ENCODE measurements at places on chromosomes 12 and 14. TPM values are rescaled to one million over a fixed set of nuclear protein-coding genes. Genes with fewer than 3 reads are reported as not detected.

The ANKS1B gene
- total RNA-seq: 2.4 TPM

The NEUROD4 gene
- not detected for total RNA-seq

GRCh38 chr12:75480469-75480949, at the start of gene GLIPR1:
Gene GLIPR1, plus strand, starts transcription at chr12:75480755. Its CDS starts 126 bp downstream, at chr12:75480881.
- peak; percentile 92 for DNase-seq

DNA sequence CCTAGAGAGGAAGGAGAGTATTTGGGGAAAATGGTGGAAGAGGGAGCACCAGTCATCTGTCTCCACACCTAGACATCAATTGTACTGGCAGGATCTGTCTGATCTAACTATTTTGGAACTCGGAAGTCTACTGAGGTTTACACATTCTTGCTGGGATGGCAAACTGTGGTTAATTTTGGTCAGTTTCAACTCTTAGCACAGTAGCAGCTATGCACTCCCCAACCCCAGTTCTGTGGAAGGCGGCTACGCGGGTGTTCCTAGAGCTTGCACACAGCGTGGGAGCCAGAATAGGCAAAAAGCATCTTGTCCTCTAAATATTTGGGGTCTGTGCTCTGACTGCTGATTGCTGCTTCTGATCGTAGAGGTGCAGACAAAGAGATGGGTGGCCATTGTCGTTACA, 33.8 kb downstream of the TECPR2 start:
- DNase-seq: no peak

DNA sequence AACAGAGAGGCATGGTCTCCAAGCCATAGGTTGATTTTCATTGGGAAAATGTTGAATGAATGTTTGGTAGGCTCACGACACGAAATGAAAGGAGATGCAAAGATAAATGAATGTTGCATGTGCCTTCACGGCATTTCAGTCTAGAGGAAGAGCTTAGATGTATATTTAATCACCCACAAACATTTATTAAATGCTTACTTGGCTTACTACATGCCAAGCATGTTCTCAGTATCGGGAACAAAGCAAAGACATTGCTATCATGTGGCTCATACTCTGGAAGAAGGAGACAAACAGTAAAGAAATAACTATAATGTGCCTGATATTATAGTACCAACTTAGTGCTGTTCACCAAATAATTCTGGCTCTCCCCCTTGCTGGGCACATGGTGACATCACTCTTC, 133.5 kb downstream of the LLPH start:
- no peak for DNase-seq

DNA sequence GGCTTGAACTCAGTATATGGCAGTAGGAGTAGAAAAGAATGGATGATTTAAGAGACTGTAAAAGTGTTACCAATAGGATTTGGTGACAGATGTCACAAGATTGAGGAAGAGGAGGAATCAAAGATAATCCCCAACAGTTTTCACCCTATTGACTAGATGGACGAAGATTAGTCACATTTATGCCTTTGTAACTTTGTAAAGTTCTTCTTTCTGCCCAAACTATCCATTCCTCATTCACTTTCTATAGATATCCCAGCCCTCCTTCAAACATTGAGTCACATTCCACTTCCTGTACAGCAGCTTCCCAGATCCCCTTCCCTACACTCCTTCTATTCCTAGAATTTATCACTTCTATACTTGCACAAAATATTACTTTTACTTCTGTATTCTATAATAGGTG, 207.9 kb downstream of the BTG1 start:
- DNase-seq: no peak

GRCh38 chr12:46084666-46085631, 94.6 kb upstream of the SCAF11 start:
- no peak for DNase-seq

- DNase-seq: peak; percentile 76
Measured at GRCh38 chr14:99737451-99737951, 53.4 kb downstream of the CYP46A1 start.

- DNase-seq: no peak
Measured at GRCh38 chr12:85673921-85674420, 162.2 kb downstream of the RASSF9 start.

- peak; percentile 47 for DNase-seq
Measured at GRCh38 chr12:38151991-38152700, 164.4 kb upstream of the ALG10B start.
